ENCODE measurements at places on chromosomes 7 and 10.

GRCh38 chr7:55570939-55571338 is 1.4 kb downstream of the VOPP1 start:
- no peak for DNase-seq

GRCh38 chr7:133510326-133511055 is 257.6 kb downstream of the EXOC4 start:
- no peak for DNase-seq

DNA sequence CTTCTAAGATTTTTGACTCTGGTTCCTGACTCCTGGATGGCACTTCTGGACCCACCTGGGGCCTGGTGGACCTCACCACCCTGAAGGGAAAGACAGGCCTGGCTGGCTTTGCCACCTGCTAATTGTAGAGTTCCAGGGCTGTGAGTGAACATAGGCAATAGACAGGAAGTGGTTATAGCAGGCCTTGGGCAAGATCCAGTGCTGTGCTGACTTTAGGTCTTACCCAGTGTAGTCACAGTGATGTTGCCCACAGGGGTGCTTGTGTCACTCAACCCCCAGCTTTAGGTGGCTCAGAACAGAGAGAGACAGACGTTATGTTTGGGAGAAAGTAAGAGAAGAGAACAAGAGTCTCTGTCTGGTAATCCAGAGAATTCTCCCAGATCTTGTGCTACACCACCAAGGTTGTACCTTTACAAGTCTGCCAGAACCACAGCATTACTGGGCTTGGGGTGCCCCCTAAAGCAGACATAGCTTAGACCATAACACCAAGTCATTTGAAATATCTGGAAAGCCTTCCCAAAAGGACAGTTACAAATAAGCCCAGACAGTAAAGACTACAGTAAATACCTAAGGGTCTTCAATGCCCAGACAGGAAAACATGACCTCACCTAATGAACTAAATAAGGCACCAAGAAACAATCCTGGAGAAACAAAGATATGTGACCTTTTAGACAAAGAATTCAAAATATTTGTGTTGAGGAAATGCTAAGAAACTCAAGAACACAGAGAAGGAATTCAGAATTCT is 303.4 kb downstream of the PCLO start:
- no peak for DNase-seq

- DNase-seq, result no peak
Measured at GRCh38 chr7:123864966-123865365, 20.0 kb downstream of the HYAL4 start.

- no peak for DNase-seq
Measured at GRCh38 chr10:48266528-48266927, 8.0 kb downstream of the FRMPD2 start.

GRCh38 chr7:44283381-44284211 is 41.8 kb downstream of the CAMK2B start:
- DNase-seq, result no peak

DNA sequence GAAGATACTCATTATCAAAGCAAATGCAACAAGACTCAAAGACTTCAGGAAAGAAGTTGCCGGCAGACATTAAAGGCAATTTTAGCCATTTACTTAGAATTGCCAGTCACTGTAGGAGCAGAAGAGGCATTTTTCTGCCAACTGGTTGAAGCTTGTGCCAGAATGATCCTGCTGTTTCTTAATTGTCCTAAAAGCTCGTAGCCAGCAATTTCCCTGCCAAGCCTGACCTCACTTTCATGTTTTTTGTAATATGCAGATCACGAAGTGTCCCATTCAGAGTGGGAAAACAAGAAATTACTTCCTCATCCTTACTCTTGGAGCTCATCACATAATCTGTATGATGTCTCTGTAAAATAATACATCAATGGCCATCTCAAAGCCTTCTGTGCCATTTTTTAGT is 130.9 kb upstream of the ANKRD1 start:
- peak; percentile 35 for DNase-seq

GRCh38 chr10:101099901-101100300 is 31.2 kb upstream of the TLX1 start:
- DNase-seq, result no peak

DNA sequence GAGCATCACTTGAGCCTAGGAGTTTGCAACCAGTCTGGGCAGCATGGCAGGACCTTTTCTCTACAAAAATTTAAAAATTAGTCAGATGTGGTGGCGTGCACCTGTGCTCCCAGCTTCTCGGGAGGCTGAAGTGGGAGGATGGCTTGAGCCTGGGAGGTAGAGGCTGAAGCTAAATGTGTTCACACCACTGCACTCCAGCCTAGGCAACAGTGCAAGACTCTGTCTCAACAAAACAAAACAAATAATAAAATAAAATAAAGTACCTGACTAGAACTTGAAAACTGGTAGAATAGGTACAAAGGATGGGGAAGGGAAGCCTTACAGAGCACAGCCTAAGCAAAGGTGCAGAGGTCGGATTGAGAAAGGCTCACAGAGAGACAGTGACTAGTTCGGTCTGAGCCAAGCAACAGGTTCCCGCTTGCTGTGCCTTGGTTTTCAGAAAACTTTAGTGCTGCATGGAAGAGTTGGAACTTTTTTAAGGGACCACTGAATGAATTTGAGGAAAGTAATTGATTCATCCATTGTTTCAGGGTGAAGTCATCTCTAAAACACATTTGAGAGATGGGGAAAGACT is 100.1 kb upstream of the STK17A start:
- no peak for DNase-seq

GRCh38 chr7:33062023-33062781 is at the start of gene NT5C3A:
NT5C3A (minus strand) TSS chr7:33062776; CDS start chr7:33062705, 71 bp downstream.
- no peak for DNase-seq

DNA sequence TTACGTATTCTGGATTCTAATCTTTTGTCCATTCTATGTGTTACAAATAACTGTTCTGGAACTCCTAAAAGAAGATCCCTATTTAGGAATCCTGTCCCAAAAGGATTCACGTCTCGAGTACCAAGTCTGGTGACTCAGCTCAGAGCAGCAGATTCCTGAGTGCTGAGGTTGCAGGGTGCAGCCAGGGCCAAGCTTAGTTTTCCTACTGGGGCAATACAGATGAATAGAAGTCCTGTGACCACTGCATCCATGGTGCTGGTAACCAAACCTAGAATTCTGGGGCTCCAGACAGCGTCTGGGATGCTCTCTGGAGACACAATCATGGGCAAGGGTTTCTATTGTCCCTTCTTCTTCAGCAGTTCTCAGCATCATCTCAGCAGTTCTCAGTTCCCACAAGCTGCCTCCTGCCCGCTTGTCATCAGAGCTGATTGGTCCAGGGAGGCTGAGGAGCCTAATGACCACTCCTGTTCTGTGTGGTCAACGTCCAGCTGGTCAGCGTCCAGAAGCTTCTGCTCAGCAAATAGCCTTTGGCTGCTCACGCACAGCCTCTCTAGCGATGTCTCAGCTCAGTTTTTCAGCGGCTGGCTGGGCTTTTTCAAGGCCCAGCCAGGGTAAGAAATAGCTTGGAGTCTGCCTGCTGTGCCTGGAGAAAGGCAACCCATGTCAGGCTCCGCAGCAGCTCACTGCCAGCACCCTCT is 50.4 kb upstream of the C7orf33 start:
- DNase-seq, result no peak

GRCh38 chr7:139680676-139681462 is 96.9 kb downstream of the HIPK2 start:
- DNase-seq, result no peak

- no peak for DNase-seq
Measured at GRCh38 chr7:142785841-142786250, 15.1 kb downstream of the PRSS2 start.

DNA sequence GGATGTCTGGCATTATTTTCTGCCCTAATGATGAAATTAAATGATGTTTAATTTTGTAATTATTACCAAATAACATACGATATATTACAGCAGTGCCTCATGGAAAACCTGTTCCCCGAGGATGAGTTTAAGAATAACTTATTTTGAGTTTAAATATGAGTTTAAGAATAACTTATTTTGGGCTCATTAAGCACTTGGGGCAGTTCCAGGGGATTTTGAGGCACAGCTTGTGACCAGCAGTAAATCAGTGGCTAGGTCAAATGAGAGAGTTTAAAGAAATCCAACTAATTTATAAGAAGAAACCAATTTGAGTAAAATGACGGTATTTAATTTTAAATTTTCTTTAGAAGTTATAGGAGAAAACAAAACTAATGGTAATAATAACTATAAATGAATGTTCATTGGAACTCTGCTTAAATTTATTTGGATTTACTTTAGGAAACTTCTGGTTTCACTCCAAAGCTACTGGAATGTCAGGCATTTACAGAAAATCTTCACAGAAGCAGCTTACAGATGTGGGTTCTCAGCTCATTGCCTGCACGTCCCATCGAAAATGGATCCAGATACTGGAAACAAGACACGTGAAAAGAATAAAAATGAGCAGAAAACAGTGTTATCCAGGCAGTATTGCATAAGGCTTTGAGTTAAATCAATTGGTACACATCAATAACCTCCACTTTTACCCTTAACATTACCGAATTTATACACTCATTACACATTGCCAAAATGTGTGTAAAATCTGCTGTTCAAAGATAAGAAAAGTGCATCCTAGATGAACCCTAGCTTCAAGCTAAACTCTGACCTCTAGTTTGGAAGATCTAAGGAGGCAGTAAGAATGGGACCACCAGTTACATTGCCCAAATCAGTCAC is 784.5 kb upstream of the IGFBP3 start:
- DNase-seq, result no peak

DNA sequence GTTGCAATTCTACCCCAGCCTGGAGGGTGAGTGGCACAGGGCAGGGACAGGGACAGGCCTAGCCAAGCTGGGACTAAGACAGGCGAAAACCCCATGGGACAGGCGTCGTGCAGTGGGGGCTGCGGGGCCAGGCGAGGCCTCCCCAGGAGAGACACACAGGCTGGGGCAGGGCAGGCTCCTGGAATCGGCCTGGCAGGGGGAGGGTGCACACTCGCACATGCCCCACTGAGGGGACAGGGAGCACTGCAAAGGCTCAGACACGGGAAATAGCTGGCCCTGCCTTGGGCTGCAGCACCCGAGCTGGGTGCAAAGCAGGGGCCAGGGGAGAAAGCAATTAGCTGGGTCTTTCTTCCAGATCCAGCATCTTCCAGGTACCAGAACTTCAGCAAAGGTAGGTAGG is 10.4 kb downstream of the LAT2 start:
- no peak for DNase-seq

- no peak for DNase-seq
Measured at GRCh38 chr10:95442341-95442740, 118.8 kb downstream of the SORBS1 start.

GRCh38 chr10:45410807-45411606 is 37.0 kb downstream of the ALOX5 start:
- no peak for DNase-seq

DNA sequence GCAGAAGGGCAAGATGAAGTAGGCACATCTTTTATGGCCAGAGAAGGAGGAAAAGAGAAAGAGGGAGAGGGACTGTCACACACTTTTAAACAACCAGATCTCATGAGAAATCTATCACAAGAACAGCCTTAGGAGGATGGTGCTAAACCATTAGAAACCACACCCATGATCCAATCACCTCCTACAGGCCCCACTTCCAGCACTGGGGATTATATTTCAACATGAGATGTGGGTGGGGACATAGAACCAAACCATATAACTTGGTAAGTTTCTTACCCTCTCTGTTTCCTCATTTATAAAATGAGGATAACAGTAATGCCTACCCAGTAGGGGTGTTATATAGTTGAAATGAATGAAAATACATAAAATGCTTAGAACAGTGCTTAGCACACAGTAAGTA is 66.0 kb downstream of the CHCHD3 start:
- DNase-seq, result no peak
